Pancreas (tissue), 10 donors: ENCODE measurements at places on chromosomes 1 and 21. TPM values are rescaled to one million over a fixed set of nuclear protein-coding genes. Genes with fewer than 3 reads are reported as not detected.

The RGL1 gene
- 8.4 TPM for total RNA-seq

GRCh38 chr1:21152423-21153100 is 24.1 kb downstream of the EIF4G3 start:
- DNase-seq = no peak

The RAB13 gene
- total RNA-seq = 48.8 TPM

GRCh38 chr1:185636848-185637247 is 97.3 kb upstream of the HMCN1 start:
- DNase-seq = no peak

- no peak for DNase-seq
These were observed 98.5 kb downstream of the DISC1 start for GRCh38 chr1:231724876-231725647.

The ABCA4 gene
- total RNA-seq = not detected

The FALEC gene
- total RNA-seq = not detected

DNA sequence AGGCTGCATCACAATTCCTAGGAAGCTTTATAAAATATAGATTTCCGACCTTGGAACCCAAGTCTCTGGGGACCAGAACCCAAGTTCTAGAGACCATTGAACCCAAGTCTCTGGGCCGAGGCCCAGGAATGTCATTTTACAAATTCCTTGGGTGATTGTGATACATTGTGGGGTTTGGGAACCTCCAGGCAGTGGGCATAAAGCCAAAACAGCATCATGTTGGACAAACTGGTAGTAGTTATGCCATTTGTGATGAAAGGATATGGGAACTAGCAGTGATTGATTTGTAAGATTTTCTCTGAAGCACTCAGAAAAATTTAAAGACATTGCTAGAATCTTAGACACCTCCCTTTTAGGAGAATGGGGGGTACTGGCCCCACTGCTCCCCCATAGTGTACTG is 160.2 kb downstream of the HIVEP3 start:
- DNase-seq = no peak

- DNase-seq = no peak
These were observed 31.8 kb downstream of the ADGRL2 start for GRCh38 chr1:81832573-81832972.

The TCEA3 gene
- 126 TPM for total RNA-seq

DNA sequence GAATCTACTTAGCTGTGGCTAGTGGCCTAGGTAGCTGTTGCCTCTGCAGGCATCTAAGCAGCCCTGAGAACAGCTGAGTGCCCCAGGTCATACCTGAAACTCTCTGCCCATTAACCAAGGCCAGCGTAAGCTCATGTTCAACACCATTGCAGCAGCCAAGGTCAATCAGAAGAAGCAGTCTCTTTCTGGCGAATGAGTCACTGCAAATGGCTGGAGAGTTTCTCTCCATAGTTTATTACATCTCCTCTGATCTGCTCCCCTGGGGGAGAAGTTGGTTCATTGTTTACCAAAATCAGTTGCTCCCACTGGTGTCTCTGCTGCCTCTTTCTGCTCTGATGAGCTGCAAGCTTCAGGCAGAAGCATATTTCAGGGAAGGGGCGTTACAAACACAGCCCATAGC is 6.9 kb upstream of the BCL9 start:
- DNase-seq = no peak

GRCh38 chr1:23720256-23720995 is 22.8 kb upstream of the ELOA start:
- DNase-seq = no peak

The GPR52 gene
- total RNA-seq = 0.41 TPM

The PGLYRP3 gene
- not detected for total RNA-seq

GRCh38 chr1:154181944-154182343 is 10.0 kb downstream of the TPM3 start:
- DNase-seq = no peak

- DNase-seq = no peak
These were observed 50.4 kb downstream of the MDM4 start for GRCh38 chr1:204566583-204566955.

DNA sequence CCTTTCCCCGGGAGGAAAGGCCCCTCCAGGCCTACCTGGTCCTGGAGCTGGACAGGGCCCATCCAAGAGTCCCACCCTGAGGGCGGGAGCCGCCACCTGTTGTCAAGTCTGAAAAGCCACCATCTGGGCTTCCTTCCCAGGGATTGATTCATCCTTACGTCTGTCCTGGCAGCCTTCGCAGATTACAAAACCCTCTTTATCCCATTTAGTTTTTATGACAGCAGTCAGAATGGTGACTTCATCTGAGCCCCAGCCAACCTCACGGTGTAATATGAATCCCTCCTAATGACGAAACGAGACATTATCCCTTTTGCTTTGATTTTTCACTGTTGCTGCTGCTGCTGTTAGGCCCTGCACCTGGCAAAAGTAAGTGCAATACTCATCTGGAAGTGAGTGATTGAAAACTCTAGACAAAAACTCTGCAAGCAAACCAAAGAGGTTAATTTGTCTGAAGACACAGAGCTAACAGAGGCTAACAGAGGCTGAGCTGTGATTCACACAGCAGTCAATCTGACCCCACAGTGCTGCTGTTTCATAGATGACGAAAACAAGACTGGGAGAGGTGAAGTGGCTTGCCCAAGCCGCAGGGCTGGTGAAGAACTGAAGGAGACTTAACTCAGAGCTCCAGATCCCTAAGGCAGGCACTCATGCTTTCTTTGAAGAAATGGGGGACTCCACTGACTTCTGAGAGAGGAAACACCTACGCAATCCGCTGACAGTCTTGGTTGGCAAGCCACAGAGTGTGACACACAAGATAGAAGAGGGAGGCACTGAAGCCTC is 30.0 kb upstream of the S100A7 start:
- DNase-seq = peak; percentile 56

GRCh38 chr1:202249846-202250245 is 56.2 kb downstream of the LGR6 start:
- no peak for DNase-seq

GRCh38 chr1:17409391-17409811 is 30.1 kb downstream of the RCC2 start:
- no peak for DNase-seq

The SGIP1 gene
- 0.83 TPM for total RNA-seq

- no peak for DNase-seq
These were observed 14.7 kb downstream of the RAB42 start for GRCh38 chr1:28606771-28607170.

GRCh38 chr1:41580520-41581172 is 96.2 kb upstream of the EDN2 start:
- DNase-seq = no peak

The KRTAP7-1 gene
- total RNA-seq = not detected

- no peak for DNase-seq
These were observed 13.5 kb downstream of the PLA2G2D start for GRCh38 chr1:20105856-20106255.

The S100A3 gene
- total RNA-seq = 0.66 TPM

GRCh38 chr1:172154551-172154950 is 265.9 kb upstream of the C1orf105 start:
- DNase-seq = no peak

The TAGLN2 gene
- 242 TPM for total RNA-seq

GRCh38 chr1:46396441-46397398 is 2.6 kb downstream of the FAAH start:
- DNase-seq = no peak

The FAM78B gene
- 0.66 TPM for total RNA-seq

DNA sequence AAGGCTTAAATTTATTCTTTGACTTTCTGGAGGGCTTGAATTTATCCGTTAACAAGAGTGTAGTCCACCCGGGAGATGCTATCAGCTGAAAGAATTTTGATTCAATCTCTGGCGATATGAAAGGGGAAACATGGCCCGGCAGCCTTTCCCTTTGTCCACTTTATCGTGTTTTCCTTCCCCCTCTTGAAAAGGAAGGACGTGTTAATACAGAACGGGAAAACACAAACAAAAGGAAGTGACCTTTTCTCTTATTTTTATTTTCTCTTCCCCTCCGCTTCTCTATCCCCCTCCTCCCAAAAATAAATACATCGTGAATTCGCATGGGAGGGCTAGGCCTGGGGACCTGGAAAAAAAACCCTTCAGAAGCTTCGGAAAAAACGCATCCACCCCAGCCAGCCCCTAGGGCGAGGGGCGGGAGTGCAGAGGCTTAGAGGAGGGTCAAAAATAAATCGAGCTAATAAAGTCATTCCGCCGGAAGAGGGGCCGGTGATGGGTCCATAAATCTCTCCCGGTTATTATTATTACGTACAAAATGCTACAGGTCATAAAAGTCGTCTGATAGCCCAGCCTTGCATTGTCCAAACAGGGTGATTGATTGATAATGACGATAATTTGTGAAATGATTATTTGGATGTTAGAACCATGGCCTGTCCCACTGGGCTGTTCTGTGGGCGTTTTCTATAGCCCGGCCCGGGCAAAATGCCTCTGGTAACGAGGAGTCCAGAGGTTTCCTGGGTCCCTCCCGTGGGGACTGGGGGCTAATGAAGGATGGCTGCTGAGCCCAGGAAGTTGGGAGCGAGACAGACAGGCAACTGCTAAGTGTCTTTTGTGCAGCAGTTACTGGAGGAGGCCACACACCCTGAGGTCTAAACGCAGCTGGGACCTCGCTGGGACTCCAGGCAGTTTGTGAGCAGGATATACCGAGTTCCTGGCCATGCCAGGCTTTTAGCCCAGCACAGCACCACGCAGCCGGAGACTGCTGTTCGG is 179.4 kb downstream of the PRDM16 start:
- DNase-seq = no peak

The PSMB4 gene
- 102 TPM for total RNA-seq

GRCh38 chr21:46289655-46290179 is 3.6 kb downstream of the YBEY start:
- DNase-seq = no peak

DNA sequence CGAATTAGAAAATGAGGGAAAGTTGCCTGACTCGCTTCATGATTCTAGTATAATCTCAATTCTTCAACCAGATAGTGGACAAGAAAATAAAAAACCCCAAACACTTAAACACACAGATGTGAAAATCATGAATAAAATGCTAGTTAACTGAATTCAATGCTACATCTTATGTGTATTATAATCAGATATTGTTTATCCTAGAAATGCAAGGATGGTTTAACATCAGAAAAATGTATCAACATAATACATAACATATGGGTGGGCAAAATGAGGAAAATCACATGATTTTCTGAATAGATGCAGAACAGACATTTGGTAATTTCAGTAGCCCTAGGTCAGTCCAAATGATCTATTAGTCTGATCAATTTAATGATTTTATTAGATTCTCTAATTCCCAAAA is 97.2 kb downstream of the SIM2 start:
- no peak for DNase-seq
